ENCODE measurements at places on chromosomes 6 and 20. TPM values are rescaled to one million over a fixed set of nuclear protein-coding genes. Genes with fewer than 3 reads are reported as not detected.
A peak's percentile ranks its signal among the peaks of the same experiment; 100 is the strongest.

DNA sequence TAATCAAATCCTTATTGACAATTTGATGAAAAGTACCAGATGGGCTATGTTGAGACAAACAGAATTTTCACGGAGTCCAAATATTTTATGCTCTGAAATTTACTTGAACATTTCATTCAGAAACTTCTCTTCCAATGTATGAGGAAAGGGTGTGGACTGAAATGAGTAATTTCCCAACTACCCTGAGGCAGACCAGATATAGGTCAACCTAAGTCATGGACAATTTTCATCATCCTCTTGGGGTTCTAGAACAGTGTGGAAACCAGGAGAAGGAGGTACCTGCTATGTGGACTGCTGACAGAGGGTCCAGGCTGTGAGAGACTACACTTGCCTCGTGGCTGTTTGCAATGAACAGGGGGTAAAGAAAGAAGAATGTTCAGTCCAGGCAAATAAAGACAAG lies 323.0 kb downstream of the ESR1 start:
- no peaks in the 10 kb centered on the region for H3K4me1 ChIP-seq
- no peak overlapping the region for H3K27ac ChIP-seq
- no peak for DNase-seq

- no peak overlapping the region for H3K4me3 ChIP-seq
- no peak for DNase-seq
- no peaks in the 10 kb centered on the region for H3K4me1 ChIP-seq
- peaks cover 9% of the 10 kb centered on the region for H3K36me3 ChIP-seq
Measured at GRCh38 chr20:34771680-34772081, 53.8 kb downstream of the NCOA6 start.

CCM2L gene
- total RNA-seq = 45.4 TPM

MUC22 gene
- not detected for total RNA-seq

NNAT gene
- not detected for total RNA-seq

GRCh38 chr6:127219869-127220268 lies 46.8 kb upstream of the RNF146 start:
- no peaks in the 10 kb centered on the region for H3K36me3 ChIP-seq
- peaks cover 4% of the 10 kb centered on the region for H3K27me3 ChIP-seq
- no peaks in the 10 kb centered on the region for H3K4me1 ChIP-seq
- H3K27ac ChIP-seq = no peak overlapping the region

GRCh38 chr20:40896814-40897700 lies 131.6 kb upstream of the TOP1 start:
- 0 out of 2 replicates have a peak, but pooled peaks cover 2% of the 10 kb centered on the region for H3K27me3 ChIP-seq
- no peak overlapping the region for H3K4me3 ChIP-seq
- H3K36me3 ChIP-seq = no peaks in the 10 kb centered on the region
- no peaks in the 10 kb centered on the region for H3K4me1 ChIP-seq
- H3K27ac ChIP-seq = no peak overlapping the region

DNA sequence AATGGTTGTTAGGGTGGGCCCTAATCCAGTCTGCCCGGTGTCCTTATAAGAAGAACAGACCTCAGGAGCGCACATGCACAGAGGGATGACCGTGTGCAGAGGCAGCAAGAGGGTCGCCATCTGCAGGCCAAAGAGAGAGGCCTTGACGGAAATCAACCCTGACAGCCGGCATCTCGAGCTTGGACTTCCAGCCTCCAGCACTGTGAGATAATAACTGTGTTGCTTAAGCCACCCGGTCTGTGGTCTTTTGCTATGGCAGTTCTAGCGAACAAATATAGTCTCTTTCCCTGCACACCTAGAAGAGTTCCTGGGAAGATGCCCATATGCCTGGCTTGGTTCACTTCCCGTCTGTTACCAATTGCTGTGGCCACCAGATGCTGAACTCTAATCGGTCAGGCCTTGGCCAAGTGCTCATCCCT lies 35.3 kb upstream of the PTGIS start:
- H3K27ac ChIP-seq = 0 out of 2 replicates have a peak overlapping the region, but pooled peaks have one; percentile 20
- DNase-seq = no peak
- peaks cover 15% of the 10 kb centered on the region for H3K4me1 ChIP-seq
- no peaks in the 10 kb centered on the region for H3K36me3 ChIP-seq

GRCh38 chr6:170128811-170129681 lies 161.8 kb downstream of the DLL1 start:
- no peaks in the 10 kb centered on the region for H3K27me3 ChIP-seq
- H3K4me1 ChIP-seq = no peaks in the 10 kb centered on the region
- no peak overlapping the region for H3K27ac ChIP-seq

GRCh38 chr6:90286884-90287488 lies 9.7 kb downstream of the BACH2 start:
- no peaks in the 10 kb centered on the region for H3K36me3 ChIP-seq
- H3K4me1 ChIP-seq = peaks cover 28% of the 10 kb centered on the region
- H3K27me3 ChIP-seq = no peaks in the 10 kb centered on the region
- no peak overlapping the region for H3K27ac ChIP-seq
- no peak for DNase-seq

- H3K27ac ChIP-seq = peak overlapping the region; percentile 63
- no peak for DNase-seq
- no peaks in the 10 kb centered on the region for H3K27me3 ChIP-seq
- H3K4me1 ChIP-seq = peaks cover 15% of the 10 kb centered on the region
- no peak overlapping the region for H3K4me3 ChIP-seq
Measured at GRCh38 chr6:129662406-129662766, 47.6 kb downstream of the ARHGAP18 start.

GRCh38 chr20:1331101-1331500 lies 2.2 kb upstream of the SDCBP2 start:
- H3K36me3 ChIP-seq = no peaks in the 10 kb centered on the region
- H3K4me1 ChIP-seq = peaks cover 33% of the 10 kb centered on the region
- no peak for DNase-seq
- no peak overlapping the region for H3K27ac ChIP-seq
- H3K27me3 ChIP-seq = no peaks in the 10 kb centered on the region
- H3K4me3 ChIP-seq = no peak overlapping the region

DNA sequence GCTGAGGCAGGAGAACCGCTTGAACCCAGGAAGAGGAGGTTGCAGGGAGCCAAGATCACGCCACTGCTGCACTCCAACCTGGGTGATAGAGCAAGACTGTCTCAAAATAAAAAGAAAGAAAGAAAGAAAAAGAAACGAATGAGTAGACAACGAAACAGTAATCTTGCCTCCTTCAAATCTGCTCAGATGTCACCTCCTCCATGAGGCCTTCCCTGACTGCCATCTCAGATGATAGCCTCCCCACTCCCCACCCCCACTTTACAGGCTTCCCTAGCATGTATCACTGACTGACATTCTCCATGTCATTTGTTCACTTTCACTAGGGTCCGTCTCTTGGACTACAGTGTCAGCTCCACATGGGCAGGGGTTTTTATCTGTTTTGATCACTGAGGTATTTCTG lies 36.4 kb downstream of the C20orf203 start:
- no peaks in the 10 kb centered on the region for H3K4me1 ChIP-seq
- H3K27me3 ChIP-seq = no peaks in the 10 kb centered on the region
- no peak overlapping the region for H3K27ac ChIP-seq
- DNase-seq = no peak
- no peaks in the 10 kb centered on the region for H3K36me3 ChIP-seq

NINL gene
- total RNA-seq = 25.0 TPM

GRCh38 chr6:93496548-93496947 lies 77.2 kb upstream of the EPHA7 start:
- H3K4me3 ChIP-seq = no peak overlapping the region
- H3K36me3 ChIP-seq = no peaks in the 10 kb centered on the region
- no peaks in the 10 kb centered on the region for H3K27me3 ChIP-seq
- no peaks in the 10 kb centered on the region for H3K4me1 ChIP-seq
- no peak overlapping the region for H3K27ac ChIP-seq

- H3K27ac ChIP-seq = no peak overlapping the region
- no peaks in the 10 kb centered on the region for H3K4me1 ChIP-seq
- H3K27me3 ChIP-seq = no peaks in the 10 kb centered on the region
- no peaks in the 10 kb centered on the region for H3K36me3 ChIP-seq
- H3K4me3 ChIP-seq = no peak overlapping the region
Measured at GRCh38 chr6:14824484-14825275, 421.2 kb upstream of the JARID2 start.

CDSN gene
- not detected for total RNA-seq

- H3K4me3 ChIP-seq = no peak overlapping the region
- H3K36me3 ChIP-seq = peaks cover 2% of the 10 kb centered on the region
Measured at GRCh38 chr20:420166-420620, 12.1 kb downstream of the RBCK1 start.

DNA sequence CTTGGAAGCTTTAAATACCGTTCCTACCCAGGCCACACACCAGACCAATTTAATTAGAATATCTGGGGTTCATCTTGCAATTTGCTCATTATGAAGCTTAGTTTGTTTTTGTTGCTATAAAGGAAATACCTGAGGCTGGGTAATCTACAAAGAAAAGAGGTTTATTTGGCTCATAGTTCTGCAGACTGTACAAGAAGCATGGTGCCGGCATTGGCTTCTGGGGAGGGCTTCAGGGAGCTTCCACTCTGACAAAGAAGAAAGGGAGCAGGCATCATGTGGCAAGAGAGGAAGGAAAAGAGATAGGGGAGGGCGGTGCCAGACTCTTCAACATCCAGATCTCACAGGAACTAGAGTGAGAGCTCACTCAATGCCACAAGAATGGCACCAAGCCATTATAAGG lies 73.6 kb downstream of the RNF182 start:
- no peaks in the 10 kb centered on the region for H3K27me3 ChIP-seq
- H3K36me3 ChIP-seq = no peaks in the 10 kb centered on the region
- no peak overlapping the region for H3K27ac ChIP-seq
- no peak for DNase-seq

DNA sequence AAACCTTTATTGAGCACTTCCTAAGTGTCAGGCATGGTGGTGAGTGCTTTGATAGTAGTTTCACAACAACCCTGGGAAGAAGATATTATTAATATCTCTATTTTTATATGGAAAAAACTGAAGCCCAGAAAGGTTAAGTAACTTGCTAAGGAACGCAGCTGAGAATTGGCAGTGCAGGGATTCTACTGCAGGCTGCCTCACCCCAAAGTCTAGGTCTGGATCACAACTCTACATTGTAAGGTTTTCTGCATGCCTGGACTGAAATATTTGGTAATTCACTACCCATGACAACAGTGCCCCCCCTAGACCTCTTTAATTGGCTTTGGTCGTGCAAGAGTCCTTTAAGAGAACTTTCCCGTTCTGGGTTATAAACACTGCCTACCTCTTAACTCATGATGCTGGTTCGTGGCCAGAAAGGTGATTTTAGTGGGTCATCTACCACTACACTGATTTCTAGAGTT lies 67.1 kb upstream of the KCNQ5 start:
- no peak overlapping the region for H3K4me3 ChIP-seq
- H3K4me1 ChIP-seq = peaks cover 5% of the 10 kb centered on the region
- H3K36me3 ChIP-seq = no peaks in the 10 kb centered on the region
- H3K27ac ChIP-seq = 0 out of 2 replicates have a peak overlapping the region, but pooled peaks have one; percentile 4

GINS1 gene
- 36.0 TPM for total RNA-seq
